ENCODE measurements at places on chromosomes 16 and 17. TPM values are rescaled to one million over a fixed set of nuclear protein-coding genes. Genes with fewer than 3 reads are reported as not detected.
A peak's percentile ranks its signal among the peaks of the same experiment; 100 is the strongest.

NEURL4 gene
- 26.3 TPM for total RNA-seq

HBQ1 gene
- total RNA-seq = not detected

CEP131 gene
- 7.7 TPM for total RNA-seq

SDK2 gene
- total RNA-seq = 15.3 TPM

DNA sequence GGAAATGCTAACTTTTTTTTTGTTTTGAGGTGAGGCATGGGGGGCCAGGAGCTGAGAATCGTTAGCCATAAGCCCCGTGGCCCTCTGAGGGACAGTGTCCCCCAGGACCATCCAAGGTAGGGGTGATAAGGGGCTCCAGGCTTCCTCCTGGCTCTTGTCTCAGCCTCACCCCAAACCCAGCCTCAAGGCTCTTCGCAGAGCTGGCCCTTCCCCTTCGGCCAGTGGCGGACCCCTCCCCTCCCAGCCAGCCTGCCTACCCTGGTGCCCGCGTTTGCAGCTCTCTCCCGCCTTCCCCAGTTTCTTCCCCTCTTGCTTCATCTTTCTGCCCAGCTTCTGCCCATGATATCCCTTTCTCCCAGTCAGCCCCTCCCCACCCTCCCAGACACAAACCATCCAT is 22.7 kb upstream of the ATP2A3 start:
- DNase-seq = no peak

DNA sequence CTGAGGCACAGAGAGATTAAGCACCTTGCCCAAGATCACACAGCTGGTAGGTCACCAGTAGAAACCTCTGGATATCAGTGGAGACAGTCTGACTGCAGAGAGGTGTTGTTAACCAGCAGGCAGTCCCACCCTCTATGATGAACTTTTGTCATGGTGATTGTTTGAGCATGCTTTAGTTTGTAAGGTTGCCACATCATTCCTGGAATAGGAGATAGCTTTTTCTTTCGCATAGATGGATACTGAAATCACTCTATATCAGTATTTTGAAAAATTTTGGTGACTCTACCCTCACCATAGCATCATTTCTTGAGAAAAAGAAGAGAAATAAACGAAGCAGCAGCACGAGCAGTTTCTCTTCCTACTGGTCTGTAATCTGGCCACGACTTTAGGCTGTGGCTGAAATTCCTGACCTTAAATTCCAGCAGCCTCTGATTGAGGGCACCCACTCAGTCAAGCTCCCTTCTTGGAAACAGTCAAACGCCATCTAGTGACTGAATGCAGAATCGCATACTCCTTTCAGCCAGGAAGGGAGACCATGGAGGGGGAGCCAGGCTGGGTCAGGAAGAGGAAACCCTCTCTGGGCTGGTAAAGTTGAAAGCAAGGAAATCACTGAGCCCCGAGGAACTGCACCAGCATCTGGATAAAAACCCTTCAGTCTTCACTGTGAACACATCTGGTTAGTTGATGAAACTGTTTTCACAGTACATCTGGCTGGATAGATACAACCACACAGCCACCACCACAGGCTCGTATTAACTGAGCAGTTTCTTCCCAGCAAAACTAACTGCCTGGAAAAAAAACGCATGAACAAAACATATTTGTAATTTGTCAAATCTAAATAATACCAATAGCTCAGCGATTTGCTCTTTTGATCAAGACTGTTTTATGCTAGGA is 108.5 kb upstream of the XYLT1 start:
- DNase-seq = peak; percentile 88

DNA sequence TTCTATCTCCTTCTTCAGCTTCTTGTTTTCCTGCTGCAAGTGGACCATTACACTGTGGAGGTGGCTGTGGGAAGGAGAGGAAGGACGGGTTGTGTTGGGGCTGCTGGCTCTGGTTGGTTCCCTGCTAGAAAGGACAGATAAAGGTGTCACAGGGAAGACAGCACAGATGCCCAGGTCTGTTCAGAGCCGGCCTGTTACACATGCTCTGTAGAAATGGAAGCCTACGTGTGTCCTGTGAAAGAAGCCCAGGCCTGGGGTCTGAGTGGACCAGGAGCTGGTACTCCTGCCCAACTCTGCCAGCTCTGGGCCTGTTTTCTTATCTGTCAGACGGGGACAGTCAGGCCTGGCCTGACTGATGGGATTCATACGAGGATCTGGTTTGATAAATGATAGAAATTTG is 26.4 kb downstream of the DHX38 start:
- no peak for DNase-seq

- no peak for DNase-seq
Measured at GRCh38 chr17:77354670-77355455, 214.1 kb downstream of the SEC14L1 start.

DNA sequence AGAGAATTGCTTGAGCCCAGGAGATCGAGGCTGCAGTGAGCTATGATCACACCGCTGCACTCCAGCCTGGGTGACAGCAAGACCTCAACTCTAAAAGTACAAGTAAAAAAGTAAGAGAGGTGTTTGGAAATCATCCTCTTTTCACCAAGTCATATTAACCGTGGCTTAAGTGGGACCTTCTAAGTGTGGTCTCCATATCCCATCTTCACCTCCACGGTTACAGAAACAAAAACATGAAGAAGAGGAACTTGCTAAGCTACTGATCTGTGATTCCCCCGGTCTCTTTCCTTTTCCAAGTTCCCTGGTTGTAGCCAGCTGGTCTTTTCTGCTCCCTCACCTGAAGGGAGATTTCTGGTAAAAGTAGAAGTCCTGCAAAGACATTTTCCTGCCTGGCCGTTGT is 389.4 kb downstream of the CPPED1 start:
- DNase-seq = no peak

- no peak for DNase-seq
Measured at GRCh38 chr16:11797957-11798299, 870 bp upstream of the ZC3H7A start.

DNA sequence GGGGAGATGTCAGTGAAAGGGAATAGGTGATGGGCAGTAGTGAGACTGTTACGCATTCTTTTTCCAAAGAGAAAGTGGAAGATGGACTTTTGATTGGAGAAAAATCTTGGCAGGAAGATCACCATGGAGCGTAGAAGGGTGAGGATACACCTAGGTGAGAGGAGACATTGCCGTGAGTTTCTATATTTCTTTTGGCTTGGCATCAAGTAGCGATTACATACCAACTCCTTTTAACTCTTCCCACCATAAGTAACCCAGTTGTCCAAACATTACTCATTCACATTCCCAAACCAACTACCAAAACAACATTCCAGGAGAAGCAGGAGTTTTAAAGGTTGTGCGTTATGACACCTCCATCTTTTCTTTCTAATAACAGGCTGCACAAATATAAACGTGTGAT is 10.7 kb upstream of the KRT28 start:
- DNase-seq = no peak

DNA sequence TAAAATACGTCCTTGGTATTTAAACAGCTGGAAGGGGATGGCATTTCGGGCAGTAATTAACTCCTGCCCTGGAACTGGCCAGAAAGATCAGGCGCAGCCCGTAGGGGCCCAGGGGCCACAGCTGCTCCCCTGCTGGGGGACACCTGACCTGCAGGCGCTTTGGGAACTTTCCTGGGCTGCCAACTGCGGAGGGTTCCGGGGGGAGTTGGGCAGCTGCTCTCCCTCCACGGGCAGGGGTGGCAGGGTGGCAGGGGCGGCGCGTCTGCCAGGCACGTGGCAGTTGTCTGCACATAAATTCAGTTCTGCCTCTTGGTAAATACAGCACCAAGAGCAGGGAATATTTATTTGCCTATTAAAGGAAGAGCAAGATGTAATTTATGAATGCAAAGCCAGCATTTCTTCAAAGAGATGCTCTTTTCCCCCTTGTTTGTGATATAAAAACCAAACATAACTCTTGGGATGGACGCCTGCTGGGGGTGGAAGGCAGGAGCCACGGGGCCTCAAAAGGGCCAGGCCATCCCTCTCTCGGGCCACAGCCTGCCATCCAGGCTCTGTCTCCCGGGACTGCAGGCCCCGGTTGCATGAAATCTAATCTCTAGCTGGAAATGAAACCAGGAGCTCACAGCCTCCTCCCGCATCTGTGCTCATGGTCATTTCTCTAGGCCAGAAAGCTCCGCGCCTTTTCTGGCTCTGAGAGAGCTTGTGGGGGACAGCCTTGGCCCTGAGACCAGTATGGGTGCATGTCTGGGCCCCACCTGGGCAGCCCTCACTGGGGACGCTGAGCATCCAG is 29.9 kb upstream of the CHMP6 start:
- DNase-seq = no peak

Measured in neural progenitor cell (in vitro differentiated cells).